SK-N-MC (cell line): ENCODE measurements at places on chromosomes 4 and X.

DNA sequence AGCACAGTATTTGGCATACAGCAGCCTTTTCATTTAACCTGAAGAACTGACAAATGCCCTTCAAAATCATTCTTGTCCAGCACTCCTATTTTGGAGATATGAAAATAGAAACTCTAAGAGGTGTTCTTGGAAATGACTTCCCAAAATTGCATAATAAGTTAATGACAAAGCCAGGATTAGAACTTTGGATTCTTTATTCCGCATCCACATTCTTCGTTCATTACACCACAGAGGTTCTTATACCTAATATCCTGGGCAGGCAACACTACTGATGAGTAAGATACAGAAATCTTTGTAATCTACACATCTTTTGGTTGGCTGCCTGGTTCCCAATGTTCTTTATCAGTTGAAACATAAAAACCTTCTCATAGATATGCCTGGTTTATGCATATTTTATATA is 5.9 kb downstream of the COL25A1 start:
- no peak for DNase-seq

DNA sequence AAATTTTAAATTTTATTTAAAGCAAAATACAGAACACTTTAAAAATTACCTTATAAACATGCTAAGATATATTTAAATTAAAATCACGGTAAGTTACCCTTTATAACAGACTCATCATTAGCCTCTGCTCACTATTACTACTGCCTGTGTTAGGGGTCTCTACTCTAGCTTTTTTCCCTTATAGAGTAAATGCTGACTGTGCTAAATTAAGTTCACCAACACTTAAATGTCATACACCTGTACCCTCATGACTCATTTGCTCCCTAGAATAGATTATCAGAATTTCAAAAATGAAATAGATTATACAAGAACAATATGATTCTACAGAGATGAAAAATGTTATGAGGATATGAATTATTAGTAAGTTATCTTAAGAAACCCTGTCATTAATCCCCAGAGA is 131.1 kb upstream of the INPP4B start:
- DNase-seq: no peak

DNA sequence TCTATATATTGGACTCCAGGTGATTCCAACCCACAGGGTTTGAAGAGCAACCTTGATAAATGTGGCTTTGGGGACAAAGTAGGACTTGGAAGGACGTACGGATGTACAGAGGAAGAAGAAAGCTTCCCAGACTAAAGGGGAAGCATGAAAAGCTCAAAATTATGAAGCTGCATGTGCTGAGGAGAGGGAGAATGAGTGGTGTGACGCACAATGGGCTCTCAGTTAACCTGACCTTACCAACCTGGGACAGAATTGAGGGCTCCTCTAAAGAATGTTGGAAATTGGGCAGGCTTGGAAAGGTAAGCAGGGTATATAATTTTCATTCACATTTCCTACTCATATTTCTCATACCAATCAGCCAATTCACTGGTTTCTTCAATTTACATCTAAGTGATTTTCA is 10.5 kb upstream of the TIGD2 start:
- DNase-seq: no peak

- no peak for DNase-seq
Observed at GRCh38 chr4:11021333-11021732, 336.8 kb upstream of the CLNK start.

GRCh38 chr4:158015241-158015640 is 157.6 kb downstream of the GASK1B start:
- DNase-seq: no peak

DNA sequence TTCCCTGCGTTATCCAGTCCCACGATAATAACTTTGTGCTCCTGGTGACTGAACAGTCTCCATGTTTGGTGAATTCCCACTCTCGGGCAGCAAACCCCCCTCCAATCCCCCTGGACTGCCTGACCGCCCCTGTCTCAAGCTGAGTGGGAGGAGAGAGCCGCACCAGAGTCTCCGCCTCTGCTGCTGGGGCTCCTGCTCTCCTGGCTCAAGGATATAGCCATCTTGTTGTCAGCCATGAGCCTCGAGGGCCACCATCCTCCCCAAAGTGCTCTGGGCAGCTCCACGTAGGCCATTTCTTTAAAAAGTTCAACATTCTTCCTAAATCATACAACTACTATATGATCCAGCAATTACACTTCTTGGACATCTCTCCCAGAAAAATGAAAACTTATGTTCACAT is 49.3 kb upstream of the PGRMC1 start:
- no peak for DNase-seq

GRCh38 chr4:147863808-147864472 is 132.1 kb downstream of the ARHGAP10 start:
- no peak for DNase-seq

DNA sequence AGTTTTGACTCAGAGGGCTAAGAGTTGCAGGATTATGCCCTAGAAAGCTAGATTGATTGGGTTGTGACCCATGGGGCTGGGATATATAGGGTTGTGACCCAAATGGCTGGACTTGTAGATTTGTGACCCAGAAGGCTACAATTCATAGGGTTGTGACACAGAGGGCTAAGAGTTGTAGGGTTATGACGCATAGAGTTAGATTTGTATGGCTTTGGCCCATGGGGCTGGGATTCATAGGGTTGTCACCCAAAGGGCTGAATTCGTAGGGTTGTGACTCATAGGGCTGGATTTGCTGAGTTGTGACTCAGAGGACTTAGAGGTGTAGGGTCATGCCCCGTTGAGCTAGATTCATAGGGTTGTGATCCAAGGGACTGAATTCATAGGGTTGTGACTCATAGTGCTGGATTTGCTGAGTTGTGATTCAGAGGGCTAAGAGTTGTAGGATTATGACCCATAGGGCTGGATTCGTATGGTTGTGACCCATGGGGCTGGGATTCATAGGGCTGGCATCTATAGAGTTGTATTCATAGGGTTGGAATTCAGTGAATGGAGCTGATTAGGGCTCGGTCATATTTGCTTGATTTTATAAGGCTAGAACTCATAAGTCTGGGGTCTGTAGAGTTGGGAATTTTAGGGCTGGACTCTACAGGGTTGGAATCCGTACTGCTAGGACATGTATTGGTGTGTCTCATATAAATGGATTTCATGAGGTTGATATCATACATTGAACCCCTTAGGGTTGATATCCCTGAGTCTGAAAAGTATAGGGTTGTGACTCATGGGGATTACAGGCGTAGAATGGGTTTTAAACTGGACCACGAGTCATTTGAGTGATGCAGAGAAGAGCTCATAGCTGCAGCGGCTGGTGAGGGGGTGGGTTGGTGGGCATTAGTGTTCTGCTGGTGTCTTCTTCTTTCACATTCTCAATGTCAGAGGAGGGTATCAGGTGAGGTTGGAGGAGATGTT is 125.7 kb downstream of the CRLF2 start:
- no peak for DNase-seq

DNA sequence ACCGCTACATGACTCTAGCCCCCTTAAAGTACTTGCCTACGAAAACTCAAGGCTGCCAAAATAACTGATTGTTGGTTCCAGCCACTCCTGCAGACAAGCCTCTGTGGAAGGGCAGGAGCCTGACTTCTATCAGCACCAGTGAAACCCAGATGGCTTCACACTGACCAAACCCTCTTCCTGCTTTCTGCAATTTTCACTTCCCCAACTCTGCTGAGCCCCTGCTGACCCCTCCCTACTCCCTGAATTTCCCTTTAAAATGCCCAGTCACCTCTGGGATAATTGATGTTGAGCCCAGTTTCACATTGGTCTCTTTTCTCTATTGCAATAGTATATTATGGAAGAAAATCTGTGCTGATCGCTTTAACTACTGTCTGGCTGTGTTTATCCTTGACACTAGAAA is 61.6 kb upstream of the STS start:
- no peak for DNase-seq

GRCh38 chrX:152806035-152806434 is 24.5 kb downstream of the CETN2 start:
- DNase-seq: no peak

GRCh38 chr4:169259271-169259670 is 11.5 kb downstream of the SH3RF1 start:
- no peak for DNase-seq

- peak; percentile 58 for DNase-seq
Observed at GRCh38 chr4:80201252-80202151, 4.2 kb downstream of the PRDM8 start.

DNA sequence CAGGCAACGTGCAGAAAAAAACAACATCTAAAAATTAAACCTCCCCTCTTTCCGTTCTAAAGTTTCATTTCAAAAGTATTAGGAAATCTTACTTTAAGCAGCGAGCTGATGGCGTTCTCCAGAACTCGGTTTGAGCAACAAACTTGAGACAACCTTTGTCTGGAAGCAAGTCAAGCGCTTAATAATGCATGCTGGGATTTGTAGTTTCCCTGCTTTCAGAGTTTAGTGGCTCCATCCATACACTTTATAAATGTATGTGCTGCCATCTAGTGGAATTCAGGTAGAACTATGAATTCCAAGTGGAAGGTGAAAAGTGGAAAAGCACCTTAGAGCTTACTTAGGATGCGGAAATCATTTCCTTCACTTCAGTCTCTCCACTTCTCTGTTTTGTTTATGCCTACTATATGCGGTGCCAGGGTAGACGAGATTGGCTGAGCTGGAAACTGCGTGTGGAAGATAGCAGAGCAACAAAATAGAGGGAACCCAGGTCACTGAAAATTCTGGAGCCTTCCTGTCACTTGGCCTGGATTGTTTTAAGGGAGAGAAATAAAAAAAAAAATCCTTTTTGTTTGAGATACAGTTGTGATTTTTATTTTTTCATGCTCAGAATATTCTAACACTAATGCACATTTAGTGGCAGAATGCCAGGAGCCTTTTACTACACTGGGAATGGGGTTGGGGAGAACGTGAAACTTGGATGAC is at the start of gene BDH2:
Gene BDH2 (minus strand): TSS at position 144 of the 702 bp plus-strand sequence. CDS start 3,580 bp downstream, outside the sequence.
- DNase-seq: peak; percentile 90

- no peak for DNase-seq
Observed at GRCh38 chrX:15761564-15762191, 23.6 kb downstream of the CA5B start.

- DNase-seq: no peak
Observed at GRCh38 chrX:22249371-22249770, 23.3 kb upstream of the CBLL2 start.

- no peak for DNase-seq
Observed at GRCh38 chr4:106864231-106864630, 171.9 kb downstream of the DKK2 start.

- DNase-seq: no peak
Observed at GRCh38 chrX:130176942-130177341, 5.2 kb downstream of the RAB33A start.

- no peak for DNase-seq
Observed at GRCh38 chr4:52783069-52783468, 31.8 kb upstream of the ERVMER34-1 start.

GRCh38 chr4:6660430-6660829 is 19.9 kb downstream of the MRFAP1 start:
- DNase-seq: no peak

DNA sequence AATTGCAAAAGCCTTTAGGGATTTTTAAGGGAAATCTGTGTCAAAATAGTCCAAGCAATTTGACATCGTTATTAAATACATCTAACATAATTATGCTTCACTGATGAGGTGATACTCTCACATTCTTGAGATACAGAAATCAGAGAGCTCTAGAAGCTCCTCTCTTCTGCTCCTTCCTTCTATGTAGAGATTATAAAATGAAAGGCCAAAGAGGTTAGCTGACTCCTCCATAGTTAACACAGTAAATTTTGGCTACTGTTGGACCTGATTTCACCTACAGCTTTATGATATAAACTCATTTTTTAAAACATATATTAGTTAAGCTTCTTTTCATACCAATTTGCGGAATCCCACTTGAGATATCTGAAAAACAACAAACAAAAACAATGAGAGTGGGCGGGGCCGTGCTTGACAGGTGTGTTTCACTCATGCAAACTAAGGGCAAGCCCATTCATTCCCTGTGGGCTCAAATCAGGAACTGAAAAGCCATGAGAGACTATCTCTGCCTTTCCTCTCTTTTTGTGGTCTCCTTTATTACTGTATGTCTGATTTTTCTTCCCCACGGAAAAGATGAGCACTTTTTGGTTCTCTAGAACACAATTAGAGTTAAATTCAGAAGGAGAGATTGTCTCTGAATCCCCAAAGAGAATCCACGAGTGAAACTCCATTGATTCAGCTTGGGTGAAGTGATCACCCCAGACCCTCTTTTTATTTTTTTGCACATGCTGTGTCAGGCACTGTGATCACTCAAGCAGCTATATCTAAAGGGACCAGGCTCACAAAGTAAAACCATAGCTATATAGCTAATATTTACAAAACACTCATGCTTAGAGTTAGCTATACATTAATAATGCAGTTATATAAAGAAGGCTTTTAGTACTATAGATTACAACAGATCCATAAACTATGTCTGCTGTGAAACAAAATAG is 566.3 kb downstream of the IL15 start:
- DNase-seq: no peak
